NCI-H69 (cell line): ENCODE measurements at places on chromosomes 12 and 14.

DNA sequence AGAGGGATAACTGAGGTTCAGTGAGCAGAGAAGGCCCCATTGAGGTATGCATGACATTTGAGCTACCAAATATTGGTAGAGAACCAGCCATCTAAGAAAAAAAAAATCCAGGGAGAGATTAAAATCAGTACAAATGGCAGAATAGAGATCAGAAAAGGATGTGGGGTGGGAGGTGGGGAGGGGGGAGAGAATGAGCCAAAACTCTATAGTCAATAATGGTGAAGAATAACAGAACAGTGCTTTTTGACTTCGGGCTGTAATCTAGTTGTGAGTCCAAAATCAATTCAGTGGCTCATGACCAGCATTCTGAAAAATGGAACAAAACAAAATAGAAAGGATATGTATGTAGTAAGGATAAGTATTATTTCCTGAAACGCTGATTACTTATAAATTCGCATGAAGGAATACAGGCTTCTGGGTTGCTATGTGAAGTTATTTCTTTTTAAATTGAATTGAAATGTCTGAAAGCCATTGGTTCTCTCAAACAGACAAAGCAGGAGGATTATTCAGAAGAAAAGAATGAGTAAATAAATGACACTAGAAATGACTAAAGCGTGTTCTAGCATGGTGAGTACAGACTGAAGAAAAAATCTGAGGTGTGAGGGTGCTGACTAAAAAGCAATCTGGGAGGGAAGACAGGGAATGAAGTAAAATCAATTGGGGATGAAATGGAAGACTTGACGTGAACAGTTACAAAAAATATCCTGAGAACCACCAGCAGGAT, 72.4 kb downstream of the ATP2B1 start:
- no peak for DNase-seq

GRCh38 chr12:56119361-56119796, 1.3 kb downstream of the ZC3H10 start:
- peak; percentile 91 for DNase-seq

- no peak for DNase-seq
These were observed 26.5 kb downstream of the NTF3 start for GRCh38 chr12:5458229-5459050.

DNA sequence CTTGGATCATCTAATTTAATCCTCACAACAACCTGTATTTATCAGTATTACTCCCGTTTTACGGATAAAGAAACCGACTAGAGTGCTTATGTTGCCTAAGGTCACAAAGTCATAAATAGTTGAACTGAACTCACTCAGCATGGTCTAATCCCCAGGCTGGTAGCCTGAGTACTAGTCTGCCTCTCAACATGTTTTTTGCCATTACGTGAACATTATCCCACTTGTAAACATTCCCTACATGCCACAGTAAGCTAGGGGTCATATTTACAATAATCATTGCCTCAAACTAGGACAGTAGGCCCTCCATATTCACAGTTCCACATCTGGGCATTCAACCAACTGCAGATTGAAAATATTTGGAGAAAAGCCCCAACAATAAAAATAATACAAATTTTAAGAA, 12.1 kb downstream of the SNRPF start:
- DNase-seq = no peak

DNA sequence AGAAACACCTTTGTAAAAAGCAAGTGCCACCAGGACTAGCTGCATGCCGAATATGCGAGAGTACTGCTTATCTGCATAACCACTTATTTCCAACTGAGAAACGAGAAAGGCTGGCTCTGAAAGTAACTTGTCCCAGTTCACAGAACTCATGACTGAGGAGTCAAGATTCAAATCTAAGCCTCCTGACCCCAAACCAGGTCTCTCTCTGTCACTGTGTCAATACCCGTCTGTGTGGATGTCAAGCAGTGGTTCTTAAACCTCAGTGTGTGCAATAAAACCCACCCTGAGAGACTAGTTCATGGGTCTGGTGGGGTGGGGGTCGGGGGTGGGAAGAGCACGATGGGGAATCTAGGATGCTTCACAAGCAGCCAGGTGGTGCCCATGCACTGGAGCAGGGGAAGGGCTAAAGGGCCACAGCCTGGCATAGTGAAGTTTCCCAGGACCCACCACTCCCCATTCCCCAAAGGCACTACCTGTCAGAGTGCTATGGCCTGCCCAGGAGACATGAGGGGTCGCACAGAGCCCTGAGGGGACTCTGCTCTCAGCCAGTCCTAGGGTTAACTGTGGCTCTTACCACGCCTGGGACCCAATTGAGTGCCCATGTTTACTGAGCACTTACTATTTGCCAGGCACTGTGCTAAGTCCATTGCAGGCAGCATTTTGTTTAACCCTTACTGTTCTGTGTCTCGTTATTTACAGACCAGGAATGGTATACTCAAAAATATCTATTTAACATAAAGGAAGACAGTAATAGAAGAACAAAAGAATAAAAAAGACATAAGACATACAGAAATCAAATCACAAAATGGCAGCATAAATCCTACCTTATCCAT, 33.4 kb upstream of the PNMA1 start:
- DNase-seq = no peak

DNA sequence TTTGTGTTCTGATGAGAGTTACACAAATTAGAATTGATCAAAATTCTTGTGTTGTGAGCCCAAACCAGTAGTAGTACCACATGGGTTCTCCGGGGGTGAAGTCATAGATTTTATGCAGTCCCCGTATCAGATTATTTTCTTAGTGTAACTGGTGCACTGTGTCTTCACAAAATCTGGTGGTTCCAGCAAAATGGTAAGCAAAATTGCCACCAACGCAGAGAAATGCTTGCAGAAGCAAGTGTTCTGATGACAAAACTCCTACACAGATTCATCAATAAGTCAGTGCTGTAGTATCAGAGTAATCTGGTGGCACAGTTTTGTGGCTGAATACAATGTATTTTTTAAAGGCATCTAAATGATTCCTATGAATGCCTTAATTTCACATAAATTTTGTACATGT, 1.3 kb upstream of the CACNA2D4 start:
- no peak for DNase-seq

- no peak for DNase-seq
These were observed 285.3 kb downstream of the DPF3 start for GRCh38 chr14:72608391-72609204.

DNA sequence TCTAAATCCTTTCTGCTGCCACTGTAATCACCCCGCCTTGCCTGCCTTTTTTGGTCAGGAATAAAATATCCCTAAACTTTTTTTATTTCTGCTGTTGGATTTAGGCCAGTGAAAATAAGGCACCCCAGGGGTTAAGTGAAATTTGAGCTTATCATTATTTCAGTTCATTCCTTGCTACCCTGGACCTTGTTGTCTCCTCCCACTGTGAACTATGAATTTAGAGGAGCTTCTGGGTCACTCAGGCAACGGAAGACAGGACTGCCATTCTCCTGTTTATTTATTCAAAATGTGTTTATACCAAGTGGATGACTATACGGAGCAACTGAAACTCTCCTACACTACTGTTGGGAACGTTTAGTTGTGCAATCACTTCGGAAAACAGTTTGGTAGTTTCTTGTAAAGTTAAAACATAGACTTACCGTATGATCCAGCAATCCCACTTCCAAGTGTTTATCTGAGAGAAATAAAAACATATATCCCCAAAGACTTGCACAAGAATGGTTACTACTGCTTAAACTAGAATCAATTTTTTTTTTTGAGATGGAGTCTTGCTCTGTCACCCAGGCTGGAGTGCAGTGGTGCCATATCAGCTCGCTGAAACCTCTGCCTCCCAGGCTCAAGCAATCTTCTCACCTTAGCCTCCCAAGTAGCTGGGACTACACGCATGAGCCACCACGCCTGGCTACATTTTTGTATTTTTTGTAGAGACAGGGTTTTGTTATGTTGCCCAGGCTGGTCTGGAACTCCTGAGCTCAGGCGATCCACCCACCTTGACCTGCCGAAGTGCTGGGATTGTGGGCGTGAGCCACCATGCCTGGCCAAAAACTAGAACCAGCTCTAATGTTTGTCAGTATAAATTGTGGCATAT, 2.3 kb upstream of the TRAFD1 start:
- DNase-seq = peak; percentile 52

- DNase-seq = no peak
These were observed 5.2 kb upstream of the RILPL2 start for GRCh38 chr12:123441523-123442164.

DNA sequence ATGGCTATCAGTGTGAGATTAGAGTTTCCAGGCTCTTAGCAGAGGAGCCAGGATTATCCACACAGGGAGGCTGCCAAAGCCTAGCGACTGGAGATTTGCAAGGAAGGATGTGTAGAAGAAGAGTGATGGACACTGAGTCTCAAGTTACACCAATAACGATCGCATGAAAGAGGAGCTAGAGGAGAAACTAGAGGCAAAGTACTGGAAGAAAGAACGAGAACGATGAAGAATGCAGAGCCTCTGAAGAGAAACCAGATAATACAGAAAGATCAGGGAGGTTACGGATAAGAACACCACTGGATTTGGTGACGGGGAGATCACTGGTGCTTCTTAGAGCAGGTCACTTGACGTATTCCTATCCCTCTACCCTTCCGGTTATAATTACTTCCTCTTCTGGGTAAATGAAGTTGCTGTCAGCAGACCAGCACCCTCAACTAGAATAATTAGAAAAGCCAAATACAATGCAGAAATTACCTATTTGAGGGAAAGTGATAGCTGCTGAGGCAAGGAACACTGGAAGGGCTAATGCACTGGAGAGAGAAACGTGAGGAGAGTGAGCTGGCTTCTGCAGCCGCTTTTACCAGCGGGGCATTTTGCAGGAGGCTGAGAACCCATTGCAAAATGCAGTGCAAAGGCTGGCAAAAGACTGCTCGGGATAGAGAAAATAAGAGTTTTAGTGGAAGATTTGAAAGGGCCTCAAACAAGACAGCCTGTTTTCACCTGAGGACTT, 93.1 kb upstream of the HIF1A start:
- no peak for DNase-seq

DNA sequence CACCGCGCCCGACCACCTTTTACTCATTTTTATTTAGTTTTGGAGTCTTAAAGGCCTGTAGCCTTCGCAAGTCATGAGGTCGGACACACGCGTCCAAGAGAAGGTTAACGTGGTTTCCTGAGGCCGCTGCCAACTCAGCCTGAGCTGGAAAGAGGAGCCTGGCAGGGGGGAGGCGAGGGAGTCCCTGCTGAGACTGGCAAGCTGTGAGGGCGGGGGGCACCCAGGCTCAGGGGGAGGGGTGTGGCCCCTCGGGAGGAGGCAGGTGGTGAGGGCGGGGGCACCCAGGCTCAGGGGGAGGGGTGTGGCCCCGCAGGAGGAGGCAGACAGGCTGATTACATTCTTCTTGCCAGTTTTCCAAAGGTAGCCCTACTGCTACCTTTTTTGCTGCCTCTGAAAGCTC, 143.2 kb downstream of the PIWIL1 start:
- DNase-seq = no peak

DNA sequence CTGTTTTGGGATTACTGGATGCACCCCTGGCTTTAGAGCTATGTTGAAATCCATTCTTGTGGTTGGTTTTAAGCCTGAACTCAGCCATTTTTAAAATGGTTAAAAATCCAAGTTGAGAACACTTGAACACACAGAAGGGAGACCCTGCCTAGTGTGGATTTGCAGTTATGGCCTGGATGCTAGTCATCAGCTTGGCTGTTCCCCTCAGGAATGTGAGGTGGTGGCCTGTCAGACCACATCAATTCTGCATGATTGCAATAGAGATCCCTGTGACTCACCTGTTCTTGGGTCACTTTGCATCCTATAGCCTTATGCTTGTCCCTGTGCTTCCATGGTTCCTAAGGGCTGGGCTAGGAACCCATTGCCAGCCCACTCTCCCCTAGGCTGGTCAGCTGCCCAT, 454.1 kb downstream of the ATP23 start:
- DNase-seq = no peak

GRCh38 chr12:47237751-47238211, 158.0 kb upstream of the AMIGO2 start:
- no peak for DNase-seq

DNA sequence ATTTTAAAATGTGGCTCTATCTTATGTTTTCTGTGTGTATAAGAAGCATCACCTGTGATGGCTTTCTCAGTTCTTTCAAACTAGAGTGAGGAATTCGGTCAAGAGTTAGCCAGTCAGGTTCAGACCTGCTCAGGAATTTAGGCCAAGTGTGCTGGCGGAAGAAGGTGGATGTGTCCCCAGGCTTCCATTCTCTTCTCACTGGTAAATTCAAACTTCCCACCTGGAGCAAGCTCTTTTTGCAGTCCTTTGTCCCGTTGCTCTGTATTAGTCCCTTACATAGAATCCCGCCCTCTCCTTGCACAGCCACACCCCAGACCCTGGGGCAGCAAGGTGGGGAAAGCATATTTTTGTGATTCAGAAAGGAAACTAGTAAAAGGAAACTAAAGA, 124.7 kb upstream of the PWP1 start:
- no peak for DNase-seq

DNA sequence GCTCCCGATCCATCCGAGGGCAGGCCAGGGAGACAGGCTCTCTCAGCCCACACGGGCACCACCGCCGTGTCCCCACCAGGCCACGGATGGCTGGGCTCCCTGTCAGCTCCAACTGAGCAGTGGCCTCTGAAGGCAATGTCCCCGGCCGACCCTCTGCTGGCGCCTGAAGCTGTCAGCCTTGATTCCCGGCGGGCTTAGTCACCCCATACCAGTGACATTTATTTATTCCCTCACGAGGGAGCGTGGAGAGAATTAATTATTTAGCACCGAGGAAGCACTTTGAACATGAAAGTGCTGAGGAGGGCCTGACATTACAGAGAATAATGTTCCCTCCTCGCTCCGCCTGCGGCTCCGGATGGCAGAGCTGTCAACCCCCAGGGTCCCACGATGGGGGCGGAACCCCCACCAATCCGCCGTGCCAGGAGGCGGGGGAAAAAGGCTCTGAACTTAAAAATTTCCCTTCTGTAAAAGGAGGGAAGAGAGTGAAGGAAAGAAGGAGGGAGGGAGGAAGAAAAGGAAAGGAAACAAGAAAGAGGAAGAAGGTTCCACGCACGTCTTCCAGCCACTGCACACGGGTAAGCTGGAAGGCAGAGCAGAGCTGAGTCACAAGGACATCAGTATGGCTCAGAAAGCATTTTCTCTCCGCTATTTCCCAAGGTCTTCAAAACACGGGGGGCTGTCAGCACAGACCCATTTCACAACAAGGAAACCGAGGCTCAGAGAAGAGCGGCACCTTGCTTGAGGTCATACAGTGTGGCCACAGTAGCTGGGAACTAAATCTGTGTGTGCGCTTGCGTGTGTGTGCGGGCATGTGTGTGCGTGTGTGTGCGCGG, 108.7 kb upstream of the NCOR2 start:
- DNase-seq = no peak

DNA sequence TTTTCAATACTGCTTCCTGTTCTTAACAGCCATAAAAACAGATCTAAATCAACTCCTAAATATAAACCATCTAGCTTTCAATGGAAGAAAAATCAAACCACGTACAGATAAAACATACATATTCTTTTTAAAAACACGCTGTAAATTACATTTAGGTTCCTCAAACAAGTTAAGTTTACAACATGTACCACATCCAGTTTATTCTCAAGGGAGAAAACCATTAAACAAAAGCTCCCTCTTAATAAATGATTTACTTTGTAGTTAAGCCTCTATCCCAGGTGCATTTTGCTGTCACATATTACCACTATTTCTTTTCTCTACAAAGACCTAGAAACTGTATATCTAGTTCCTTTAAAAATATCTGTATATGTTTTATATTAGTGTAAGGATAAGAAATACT, 3.1 kb downstream of the NUMB start:
- no peak for DNase-seq

- DNase-seq = no peak
These were observed 38.0 kb upstream of the FOXN3 start for GRCh38 chr14:89454996-89455395.
